Stimulated activated CD4-positive, alpha-beta T cell treated with anti-CD3 and anti-CD28 coated beads, Interleukin-4, amount 100 ng/mL, for 24 hours (primary cell): ENCODE measurements at places on chromosomes 11 and 22.

DNA sequence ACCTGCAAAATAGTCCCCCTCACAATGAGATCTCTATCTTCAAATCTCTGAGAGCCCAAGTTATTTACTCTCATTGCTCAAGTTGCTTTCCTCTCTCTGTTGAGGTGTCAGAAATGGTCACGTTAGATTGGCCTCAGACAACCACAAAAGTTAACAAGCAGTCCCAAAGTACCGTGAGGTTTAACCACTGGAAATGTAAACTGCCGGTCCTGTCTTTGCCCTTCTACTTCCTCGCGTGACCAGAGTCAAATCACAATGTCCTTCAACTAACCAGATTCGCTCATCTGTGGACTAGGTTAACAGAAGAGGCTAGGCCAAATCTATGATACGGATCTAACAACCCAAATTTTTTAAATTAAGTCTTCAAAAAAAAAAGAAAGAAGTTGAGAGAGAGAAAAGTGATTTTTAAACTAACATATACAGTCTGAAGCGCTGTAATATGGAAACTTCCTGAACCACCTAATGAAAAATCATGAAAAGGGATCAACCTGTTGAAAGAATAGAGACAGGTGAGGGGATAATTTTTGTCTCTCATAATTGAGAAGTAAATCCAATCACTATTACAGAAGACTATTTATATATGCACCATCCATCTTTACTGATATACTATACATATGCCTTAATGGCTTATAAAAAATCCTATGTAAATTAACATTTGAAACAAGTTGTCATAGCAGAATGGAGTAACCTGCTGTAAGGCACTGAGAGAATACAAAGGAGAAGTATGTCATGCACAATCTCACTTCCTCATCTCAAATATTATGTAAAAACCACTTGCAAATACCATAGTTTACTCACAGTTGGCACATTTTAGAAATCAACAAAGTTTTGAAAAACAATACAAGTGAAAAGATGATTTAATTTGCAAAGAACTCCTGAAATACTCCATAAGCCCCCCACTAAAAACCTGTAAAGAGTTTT is 3.3 kb upstream of the JAML start:
- no peak for DNase-seq

DNA sequence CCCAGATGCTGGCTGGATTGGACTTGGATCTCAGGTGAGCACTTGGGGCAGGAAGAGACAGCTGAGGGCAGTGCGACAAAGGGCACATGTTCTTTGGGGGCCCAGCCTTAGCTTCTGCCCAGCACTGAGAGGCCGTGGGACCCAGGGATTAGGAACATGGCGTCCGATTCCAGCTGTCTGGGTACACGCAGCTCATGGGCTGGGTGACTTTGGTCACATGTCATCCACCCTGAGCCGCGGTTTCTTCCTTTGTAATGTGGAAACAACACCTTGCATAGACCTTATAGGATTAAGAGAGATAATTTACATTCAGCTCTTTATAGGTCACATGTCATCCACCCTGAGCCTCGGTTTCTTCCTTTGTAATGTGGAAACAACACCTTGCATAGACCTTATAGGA is 39.8 kb downstream of the MYO18B start:
- no peak for DNase-seq

- DNase-seq = peak; percentile 76
Measured at GRCh38 chr11:33065445-33066178, 26.2 kb downstream of the TCP11L1 start.

DNA sequence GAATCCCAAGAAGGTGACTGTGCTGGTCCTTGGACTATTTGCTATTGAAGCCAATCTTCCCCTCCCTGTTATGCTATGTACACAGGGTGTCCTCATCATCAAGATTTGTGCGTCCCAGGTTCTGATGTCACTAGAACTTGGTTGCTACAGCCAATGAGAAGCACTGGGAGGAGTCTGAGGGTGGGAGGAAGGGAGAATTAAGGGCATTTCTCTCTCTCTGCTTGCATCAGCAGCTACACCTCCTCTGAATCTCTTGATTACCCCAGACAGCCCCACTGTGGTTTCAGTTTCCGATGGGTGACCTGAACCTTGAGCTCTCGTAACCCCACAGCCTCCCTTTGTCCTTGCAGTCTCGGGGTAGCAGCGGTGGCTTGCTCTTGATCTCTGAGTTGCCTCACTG is 212.4 kb upstream of the SESN3 start:
- peak; percentile 20 for DNase-seq

- DNase-seq = no peak
Measured at GRCh38 chr11:34480314-34480713, 33.3 kb downstream of the ELF5 start.

DNA sequence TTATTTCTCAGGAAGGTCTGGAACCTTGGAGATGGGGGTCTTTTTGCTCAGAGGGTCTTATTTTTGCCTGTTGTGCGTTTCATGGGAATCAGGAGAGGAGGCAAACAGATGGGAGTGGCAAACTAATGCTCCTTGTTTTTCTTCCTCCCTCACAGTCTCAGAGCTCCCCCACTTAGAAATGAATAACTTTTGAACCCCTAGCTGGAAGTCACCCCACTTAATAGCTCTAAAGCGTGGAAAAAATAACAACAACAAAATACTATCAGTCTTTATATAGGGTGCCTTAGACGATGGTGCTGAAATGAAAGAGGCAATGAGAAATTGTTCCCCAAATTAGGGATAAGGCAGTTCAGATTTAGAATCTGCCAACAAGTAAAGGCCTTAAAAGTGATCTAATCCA is 76.8 kb upstream of the BDNF start:
- no peak for DNase-seq

DNA sequence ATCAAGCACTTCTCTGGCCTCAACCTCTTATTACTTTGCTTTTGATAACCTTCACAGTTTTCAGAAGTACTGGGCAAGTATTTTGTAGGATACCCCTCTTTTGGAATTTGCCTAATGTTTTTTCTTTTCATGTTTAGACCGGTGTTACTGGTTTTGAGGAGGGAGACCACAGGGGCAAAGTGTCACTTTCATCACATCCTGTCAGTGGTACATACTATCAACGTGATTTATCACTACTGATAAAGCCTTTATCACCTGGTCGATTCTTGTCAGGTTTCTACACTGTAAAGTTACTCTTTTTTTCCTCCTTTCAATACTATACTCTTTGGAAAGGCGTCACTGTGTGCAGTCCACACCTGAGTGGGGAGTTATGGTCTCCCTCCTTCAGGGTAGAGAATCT is 26.7 kb downstream of the QSER1 start:
- no peak for DNase-seq

GRCh38 chr11:76523786-76524436 is 79.1 kb downstream of the EMSY start:
- no peak for DNase-seq

GRCh38 chr11:93249459-93250220 is 51.8 kb upstream of the SLC36A4 start:
- no peak for DNase-seq

- no peak for DNase-seq
Measured at GRCh38 chr11:75632450-75632849, 36.4 kb downstream of the MAP6 start.

- DNase-seq = peak; percentile 78
Measured at GRCh38 chr11:44556735-44557409, 8.6 kb upstream of the CD82 start.

DNA sequence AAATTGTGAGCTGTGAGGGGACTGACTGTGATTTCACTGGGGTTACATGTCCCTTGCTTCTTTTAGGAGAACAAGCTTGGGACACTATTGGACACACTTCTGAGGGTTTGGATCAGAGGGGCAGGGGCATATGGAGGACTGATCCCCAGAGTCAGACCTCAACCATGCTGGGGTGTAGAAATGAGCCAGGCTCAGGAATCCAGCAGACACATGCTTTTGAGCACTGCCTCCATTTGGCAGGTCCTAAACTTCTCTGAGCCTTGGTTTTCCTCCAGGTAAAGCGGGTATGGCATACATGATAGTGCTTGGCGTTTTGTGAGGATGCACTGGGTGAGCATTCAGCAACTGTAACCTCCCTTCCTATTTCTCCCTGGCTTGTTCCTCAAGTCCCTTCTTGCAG is 74.7 kb downstream of the ADAMTS15 start:
- DNase-seq = no peak

GRCh38 chr11:64747961-64748665 is 4.2 kb upstream of the RASGRP2 start:
- no peak for DNase-seq

DNA sequence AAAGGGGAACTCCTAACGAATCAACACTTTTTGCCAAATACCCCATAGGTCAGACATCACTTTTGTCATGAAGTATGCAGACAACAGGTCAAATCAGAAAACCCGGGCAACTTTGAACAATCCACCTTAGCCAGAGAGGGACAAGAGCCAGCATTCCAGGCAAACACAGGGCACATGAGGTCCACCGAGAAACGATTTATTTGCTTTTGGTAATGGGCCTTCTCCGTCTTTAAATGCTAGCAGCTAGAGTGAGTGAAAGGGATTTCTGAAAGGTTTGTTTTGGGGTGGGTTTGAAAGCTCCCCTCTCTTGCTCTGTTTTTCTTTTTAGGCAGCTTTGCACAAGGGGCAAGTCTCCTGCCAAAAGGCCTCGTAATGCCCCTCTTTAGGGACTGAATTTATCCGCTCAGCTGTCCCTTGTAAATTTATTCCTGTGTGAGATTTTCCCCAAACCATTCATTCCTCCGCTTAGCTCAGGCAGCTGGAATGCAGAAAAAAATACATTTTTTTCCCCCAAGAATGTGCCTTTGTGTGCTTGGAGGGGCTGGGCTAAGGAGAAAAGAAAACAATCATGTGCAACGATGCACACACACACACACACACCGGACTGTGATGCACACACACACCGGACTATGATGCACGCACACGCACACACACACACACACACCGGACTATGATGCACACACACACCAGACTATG is 196.9 kb downstream of the SNX19 start:
- no peak for DNase-seq

- DNase-seq = no peak
Measured at GRCh38 chr11:106276859-106277436, 199.5 kb downstream of the AASDHPPT start.

DNA sequence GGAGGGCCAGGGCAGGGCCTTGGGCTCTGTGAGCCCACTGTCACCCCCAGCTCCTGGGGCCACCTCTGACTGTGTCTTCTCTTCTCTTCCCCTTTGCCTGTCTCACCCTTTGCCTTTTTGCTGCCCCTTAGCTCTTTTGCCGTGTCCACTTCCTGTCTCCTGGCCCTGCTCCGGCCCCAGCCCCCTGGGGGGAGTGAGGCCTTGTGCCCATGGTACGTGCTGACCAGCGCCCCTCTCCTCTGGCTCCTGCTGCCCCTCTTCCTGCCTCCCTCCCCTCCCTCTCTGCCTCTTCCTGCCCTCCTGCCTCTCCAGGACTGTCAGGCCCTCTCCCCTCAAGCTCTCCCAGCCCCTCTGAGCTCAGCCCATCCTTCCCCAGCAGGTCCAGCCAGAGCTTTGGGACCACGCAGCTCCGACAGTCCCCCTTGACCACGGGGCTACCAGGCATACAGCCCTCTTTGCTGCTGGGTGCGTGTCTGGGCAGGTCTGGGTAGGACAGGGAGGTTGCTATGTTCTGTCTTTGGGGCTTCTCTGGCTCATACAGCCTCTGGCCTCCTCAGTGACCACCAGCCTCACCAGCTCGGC is 11.7 kb downstream of the TMEM258 start:
- no peak for DNase-seq

- no peak for DNase-seq
Measured at GRCh38 chr11:110777775-110778174, 65.5 kb upstream of the ARHGAP20 start.

GRCh38 chr11:7621090-7621489 is 52.2 kb downstream of the CYB5R2 start:
- no peak for DNase-seq

DNA sequence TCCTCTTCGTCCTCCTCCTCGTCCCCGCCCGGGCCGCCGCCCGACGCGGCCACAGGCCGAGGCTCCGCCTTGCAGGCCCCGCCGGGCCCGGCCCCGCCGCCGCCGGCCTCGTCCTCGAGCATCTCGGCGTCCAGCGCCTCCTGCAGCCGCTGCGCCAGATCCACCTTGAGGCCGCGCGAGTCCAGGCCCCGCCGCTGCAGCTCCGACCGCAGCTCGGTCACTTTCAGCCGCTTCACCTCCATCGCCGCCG is 417 bp downstream of the HNRNPUL2 start:
- DNase-seq = no peak

DNA sequence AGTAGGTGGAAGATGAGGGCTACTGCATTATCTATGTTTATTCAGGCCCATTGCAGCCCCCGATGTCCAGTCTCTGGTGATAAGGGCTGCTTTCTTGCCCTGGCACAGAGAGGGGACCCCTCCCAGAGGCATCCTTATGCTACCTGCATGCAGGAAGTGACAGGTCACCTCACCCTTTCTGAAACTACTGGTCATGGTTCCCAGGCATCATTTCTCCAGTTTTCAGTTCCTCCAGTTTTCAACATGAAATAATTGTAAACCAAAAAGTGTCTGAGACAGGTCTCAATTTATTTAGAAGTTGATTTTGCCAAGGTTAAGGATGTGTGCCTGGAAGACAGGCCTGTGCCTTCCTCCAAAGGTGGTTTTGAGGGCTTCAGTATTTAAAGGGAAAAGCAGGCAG is 57.0 kb downstream of the CTTN start:
- no peak for DNase-seq

GRCh38 chr11:1087279-1087960 is 12.7 kb downstream of the MUC2 start:
- no peak for DNase-seq

- no peak for DNase-seq
Measured at GRCh38 chr11:87179621-87180020, 141.9 kb downstream of the TMEM135 start.

- no peak for DNase-seq
Measured at GRCh38 chr11:78050964-78051831, 12.5 kb upstream of the THRSP start.

GRCh38 chr11:132549001-132549400 is 983.3 kb downstream of the OPCML start:
- DNase-seq = no peak

DNA sequence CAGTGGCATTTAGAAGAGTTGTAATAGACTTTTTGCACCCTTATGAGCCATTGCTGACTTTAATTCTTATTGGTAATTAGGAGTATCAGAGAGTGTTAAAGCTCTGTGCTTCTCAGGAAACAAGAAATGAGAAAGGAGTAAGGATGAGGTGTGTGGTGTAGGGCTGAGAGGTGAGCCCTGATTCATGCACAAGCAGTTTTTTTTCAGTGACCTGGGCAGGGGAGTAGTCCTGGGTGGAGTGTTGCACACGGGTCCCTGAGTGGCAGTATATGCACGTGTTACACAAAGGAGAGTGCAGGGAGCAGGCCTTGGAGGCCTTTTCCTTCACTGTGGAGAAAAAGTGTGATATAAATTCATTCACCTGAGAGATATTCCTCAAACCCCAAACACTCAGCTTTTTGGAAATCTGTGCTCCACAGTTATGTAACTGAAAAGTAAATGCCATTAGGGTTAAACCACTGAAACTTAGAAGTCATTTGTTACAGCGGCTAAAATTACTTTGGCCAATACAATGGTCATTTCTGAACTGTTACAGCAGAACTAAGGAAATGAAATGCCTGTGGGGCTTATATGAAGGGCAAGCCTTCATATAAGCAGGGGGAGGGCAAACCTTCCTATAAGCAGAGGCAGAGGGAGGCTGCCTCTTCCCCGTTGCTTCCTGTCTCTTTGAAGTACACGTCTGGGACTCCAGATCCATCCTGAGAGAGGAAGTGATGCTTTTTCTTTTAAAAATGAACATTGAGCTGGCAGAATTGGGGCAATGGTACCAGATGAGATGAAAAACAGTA is 62.6 kb upstream of the OLFML1 start:
- no peak for DNase-seq

GRCh38 chr22:44618400-44618799 is 83.6 kb upstream of the PRR5 start:
- no peak for DNase-seq

GRCh38 chr11:45025716-45026492 is 75.2 kb upstream of the TP53I11 start:
- no peak for DNase-seq

- DNase-seq = no peak
Measured at GRCh38 chr22:32674925-32675825, 126.3 kb upstream of the TIMP3 start.
